BJ (cell line): ENCODE measurements at places on chromosomes 12 and 14.
A peak's percentile ranks its signal among the peaks of the same experiment; 100 is the strongest.

GRCh38 chr12:92503029-92503931 lies 199.5 kb upstream of the PLEKHG7 start:
- no peak for DNase-seq

- no peak for DNase-seq
These were observed 568.3 kb downstream of the FSCB start for GRCh38 chr14:43938588-43939281.

- DNase-seq = peak; percentile 93
These were observed 24.5 kb downstream of the MOK start for GRCh38 chr14:102280376-102280962.

- no peak for DNase-seq
These were observed 58.8 kb downstream of the PIK3C2G start for GRCh38 chr12:18320036-18320617.

DNA sequence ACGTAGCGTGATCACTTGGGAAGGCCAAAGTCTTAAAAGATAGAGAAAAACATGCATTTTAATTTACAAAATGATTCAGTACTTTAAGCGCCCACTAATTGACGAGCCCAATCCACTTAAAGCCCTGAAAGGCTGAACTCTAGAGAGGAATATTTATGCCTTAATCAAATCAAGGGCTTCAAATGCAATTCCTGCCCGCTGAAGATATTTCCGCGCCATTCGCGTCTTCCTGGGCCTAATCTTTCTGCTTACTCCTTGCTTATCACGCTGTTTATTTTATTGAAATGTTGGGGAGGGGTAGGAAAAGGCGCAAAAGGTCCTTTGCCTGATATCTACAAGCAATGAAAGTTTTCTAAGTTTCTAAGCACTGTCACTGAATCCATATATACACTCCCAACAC lies 4.0 kb downstream of the TBX3 start:
- DNase-seq = no peak

DNA sequence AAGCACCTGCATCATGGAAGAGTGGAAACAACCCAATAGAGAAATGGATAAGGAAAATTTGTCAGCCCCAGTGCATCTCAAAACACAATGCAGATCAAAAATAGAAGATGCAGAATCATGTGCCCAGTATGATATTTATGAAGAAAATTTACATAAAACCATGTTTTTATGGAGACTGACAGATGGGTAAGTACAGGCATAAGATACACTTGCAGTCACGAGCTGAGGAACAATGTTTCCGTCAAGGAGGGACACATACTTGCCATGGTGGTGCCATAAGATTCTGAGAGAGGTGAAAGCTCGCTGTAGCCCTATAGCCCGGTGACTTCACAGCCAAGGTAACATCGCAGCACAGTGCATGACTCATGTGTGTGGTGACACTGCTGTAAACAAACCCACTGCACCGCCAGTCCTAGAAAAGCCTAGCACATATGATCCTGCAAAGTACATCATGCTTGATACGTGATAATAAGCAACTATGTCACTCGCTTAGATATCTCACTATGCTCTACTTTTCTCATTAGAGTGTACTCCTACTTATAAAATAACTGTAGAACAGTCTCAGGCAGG lies 112.6 kb downstream of the RIMBP2 start:
- no peak for DNase-seq

- peak; percentile 34 for DNase-seq
These were observed 74.0 kb upstream of the MDM1 start for GRCh38 chr12:68406134-68406576.

GRCh38 chr12:8831116-8831515 lies 8.7 kb downstream of the A2ML1 start:
- no peak for DNase-seq

- DNase-seq = no peak
These were observed 52.8 kb downstream of the AKAP6 start for GRCh38 chr14:32381869-32382268.

GRCh38 chr12:118050972-118051910 lies 9.7 kb downstream of the WSB2 start:
- DNase-seq = no peak

DNA sequence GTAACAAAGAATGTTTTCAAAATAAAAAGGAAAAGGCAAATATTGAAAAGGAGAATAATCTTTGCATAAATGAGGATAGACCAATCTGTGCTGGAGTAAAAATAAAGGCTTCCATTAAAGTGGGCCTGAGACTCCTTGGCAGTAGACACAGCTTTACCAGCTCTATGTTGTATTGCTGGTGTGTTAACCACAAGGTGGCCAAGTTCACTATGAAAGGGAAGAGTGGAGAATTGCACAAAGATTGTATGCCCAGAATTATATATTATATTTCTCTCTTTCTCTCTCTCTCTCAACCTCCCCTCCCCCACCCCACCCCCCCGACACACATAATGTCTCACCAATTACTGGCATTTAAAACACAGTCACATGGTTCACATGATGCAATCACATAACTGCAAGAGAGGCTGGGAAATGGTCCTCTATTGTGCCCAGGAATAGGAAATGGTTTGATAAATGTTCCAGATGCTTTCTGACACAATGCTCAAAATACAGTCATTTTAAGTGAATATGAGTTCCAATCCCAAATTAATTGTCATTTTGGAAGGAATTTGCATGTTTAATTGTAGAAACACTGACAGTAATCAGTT lies 222.6 kb upstream of the SYT1 start:
- DNase-seq = no peak

DNA sequence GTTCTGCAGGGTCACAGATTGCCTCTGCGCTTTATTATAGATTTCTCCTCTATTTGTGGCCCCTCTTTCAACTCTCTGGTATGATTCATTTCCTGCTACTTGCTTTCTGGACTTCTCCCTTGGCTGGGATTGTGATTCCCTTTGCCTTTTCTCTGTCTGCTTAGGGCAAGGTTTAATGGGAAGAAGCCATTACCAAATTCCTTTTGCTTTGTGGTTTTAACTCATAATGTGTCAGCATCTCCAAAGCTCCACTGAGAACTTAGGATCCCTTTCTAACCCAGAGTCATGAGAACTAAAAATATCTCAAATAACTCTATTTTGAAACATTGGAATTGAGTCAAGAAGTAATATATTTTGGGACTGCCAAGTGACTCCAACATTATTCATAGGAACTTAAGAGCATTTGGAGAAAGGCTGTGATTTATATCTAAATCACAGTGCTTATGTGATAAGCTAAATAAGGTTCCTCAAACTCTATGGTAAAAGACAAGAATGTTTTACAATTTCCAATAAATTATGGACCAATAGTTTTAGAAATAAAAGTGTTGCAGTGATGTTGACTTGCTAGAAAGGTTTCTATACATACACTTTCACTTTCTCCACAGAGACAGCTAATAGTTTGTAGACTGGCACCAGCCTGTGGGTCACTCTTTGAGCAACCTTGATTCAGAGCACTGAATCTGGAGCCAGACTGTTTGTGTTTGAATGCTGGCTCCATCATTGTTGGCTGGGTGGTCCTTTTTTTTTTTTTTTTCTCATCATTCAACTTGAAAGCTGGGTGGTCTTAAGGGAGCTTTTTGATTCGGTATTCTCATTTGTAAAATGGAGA lies 93.9 kb downstream of the DACT1 start:
- peak; percentile 99 for DNase-seq

DNA sequence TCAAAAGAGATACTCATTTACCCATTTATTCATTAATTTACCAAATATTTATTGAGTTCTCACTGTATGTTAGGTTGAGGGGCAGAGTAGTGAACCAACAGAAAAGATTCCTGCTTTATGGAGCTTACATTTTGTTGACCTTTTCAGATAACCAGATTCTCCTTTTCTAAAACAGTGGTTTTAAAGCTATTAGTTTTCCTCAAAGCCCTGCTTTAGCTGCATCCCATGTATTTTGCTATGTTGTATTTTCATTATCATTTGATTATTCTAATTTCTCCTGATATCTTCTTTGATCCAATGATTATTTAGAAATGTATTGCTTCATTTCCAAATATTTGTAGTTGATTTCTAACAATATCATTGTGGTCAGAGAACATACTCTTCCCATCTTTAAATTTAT lies 53.6 kb downstream of the EML1 start:
- DNase-seq = no peak

DNA sequence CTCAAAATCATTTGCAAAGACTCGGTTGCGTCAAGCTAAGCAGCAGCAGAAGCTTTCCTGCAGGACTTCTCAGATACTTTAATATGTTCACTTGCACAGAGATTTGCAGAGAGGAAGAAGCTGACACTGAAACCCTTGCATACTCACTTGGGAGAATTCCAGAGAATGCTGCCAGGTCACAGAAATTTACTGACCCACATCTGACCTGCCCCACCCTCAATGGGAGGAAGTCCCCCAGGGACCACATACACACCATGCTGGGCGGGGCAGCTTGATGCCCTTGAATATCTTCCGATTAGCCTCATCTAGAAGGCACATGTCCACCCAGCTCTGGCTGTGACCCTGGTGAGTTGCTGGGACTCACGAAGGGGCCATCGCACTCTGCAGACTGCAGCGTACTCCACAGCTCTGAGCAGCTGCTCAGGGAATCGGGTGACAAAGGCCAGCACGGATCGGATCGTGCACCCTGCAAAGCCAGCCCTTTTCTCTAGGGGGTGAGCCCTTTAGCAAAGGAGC lies 83.2 kb downstream of the ITPK1 start:
- no peak for DNase-seq

GRCh38 chr14:101119830-101120571 lies 216.5 kb upstream of the RTL1 start:
- DNase-seq = no peak

DNA sequence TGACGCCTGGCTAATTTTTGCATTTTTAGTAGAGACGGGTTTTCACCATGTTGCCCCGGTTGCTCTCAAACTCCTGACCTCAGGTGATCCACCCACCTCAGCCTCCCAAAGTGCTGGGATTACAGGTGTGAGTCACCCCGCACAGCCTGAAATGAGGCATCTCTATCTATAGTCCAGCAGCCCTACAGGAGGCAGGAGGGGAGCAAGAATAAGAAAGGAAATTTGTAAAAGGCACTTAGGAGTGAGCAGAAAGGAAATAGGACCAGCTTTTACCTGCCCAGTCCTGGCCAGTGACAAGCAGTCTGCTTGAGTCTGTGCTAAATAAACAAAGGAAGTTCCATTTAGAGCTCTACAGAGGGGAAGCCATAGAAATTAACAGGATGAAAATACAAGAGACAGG lies 15.0 kb upstream of the PSMA6 start:
- no peak for DNase-seq

DNA sequence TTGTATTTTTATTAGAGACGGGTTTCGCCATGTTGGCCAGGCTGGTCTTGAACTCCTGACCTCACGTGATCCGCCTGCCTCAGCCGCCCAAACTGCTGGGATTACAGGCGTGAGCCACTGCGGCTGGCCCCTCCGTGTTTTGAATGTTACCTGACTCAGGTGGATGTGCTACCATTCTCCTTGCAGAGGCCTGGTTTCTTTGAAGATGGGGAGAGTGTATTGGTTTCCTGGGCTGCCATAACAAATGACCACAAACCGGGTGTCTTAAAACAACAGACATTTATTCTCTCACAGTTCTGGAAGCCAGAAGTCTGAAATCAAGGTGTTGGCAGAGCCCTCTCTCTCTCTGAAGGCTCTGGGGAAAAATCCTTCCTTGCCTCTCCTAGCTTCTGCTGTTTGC lies 98.0 kb downstream of the IRF2BPL start:
- no peak for DNase-seq

DNA sequence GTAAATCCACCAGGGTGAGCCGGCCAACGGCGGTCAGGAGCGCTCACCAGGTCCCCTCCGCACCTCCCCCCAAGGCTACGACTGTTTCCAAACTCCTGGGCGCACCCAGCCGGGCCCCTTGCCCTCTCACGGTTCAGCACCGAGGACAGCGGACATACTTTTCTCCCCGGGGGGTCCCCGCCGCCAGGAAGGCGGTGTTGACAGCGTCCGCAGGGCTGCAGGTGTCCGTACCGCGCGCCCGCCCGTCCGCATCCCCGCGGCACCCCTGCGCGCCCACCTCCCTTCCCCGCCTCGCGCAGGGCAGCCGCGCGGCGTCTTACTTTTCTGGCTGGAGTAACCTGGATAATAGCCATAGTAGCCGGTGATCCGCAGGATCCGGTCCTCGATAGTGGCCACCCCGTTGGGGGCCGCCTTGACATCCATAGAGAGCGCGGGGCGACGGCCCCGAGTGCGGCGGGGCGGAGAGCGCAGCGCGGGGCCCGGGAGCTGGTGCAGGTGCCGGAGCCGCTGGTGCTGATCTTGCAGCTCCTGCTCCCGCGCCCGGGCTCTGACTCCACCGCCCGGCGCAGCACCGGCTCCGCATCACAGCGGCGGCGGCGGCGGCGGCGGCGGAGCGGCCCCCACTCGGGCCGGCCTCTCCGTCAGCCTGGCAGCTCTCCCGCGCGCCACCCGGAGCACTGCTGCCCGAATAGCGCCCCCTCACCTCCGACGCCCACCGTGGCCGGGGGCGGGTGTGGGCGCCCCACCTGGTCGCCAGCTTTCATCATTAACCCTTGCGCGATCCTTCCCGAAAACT lies at the start of gene SLC35F4:
Gene SLC35F4, minus strand, starts transcription at position 690 of the 796 bp plus-strand sequence.
- DNase-seq = no peak

GRCh38 chr12:28770322-28770721 lies 378.8 kb upstream of the FAR2 start:
- no peak for DNase-seq

DNA sequence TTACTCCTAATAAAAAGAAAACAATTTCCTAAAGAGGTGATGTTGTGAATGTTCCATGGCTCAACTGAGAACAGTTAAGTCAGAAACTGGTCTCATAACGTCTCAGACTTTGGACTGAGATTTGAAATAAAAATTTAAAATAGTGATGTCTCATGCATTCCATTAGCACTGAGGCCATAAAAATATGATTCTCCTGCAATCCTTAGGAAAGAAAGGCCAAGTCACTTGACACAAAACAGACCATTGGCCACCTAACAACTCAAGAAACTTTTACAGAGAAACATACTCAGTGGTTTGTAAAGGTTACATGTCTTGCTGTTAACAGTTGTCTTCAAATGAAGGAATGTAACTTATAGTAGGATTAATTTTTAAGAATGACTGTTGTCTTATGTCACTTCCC lies 58.1 kb downstream of the STAB2 start:
- no peak for DNase-seq
